IMR-90 (cell line): ENCODE measurements at places on chromosomes 6 and 20. TPM values are rescaled to one million over a fixed set of nuclear protein-coding genes. Genes with fewer than 3 reads are reported as not detected.

The TRIM39 gene
- 6.7 and 7.5 TPM in 2 replicates for polyA plus RNA-seq

The SPAG4 gene
- 5.5 and 5.8 TPM in 2 replicates for polyA plus RNA-seq

GRCh38 chr6:38337819-38338465 is 301.8 kb downstream of the BTBD9 start:
- DNase-seq: peak; percentile 88

DNA sequence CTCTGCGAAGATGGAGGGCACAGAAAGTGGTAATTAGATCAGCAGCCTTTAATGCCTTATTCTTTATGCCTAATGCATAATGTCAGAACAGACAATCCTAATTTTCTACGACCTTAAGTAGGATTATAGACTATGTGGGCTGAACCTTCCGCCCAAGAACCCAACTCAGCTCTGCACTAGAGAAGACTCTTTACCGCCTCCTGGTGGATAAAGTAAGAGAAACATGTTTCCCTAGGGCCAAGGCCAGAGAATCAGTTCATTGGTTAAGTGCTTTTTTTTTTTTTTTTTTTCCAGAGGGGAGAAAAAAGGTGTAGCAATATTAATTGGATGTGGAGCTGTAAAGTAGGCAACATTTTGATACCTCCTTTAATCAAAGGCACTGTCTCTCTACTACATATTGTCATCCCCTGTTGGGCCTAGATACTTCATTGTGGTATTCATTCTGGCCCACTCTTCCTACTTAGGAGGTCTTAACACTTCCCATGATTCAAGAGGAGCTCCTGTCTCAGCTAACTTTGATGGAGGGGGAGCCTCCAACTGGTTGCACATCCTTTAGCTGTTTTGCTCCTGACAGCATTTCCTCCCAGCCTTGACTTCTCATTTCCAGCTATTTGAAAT is 124.9 kb upstream of the NRN1 start:
- no peak for DNase-seq
